ENCODE measurements at places on chromosomes 1 and 21.

- no peak for DNase-seq
Observed at GRCh38 chr1:36400514-36400824, 2.8 kb upstream of the LSM10 start.

GRCh38 chr1:166391279-166392066 is 224.7 kb upstream of the FAM78B start:
- no peak for DNase-seq

- no peak for DNase-seq
Observed at GRCh38 chr1:35448344-35448801, 108.8 kb downstream of the KIAA0319L start.

- DNase-seq, result no peak
Observed at GRCh38 chr1:6538956-6539355, 15.4 kb downstream of the NOL9 start.

GRCh38 chr1:44810101-44810761 is 1.9 kb downstream of the BTBD19 start:
- no peak for DNase-seq

DNA sequence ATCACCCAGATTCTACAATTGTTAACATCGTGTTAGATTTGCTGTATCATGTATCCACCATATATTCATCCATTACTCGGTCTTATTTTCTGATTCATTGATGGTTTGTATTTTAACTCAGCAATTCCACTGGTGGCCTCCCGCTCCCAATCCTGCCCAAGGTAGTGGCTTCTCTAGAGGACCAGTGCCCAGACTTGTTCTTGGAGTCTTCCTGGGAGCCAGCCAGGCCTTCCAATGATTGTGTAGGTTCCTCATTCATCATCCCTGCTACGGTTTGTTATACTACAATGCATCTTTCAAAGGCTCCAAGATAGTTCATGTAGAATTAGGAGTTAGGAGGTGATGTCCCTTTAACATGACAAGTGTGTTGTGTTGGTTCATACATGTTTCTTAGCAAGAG is 451.1 kb downstream of the SETD4 start:
- DNase-seq, result no peak

GRCh38 chr1:94095744-94096469 is 25.0 kb downstream of the ABCA4 start:
- DNase-seq, result no peak

- DNase-seq, result no peak
Observed at GRCh38 chr1:77539519-77540142, 142.8 kb downstream of the ZZZ3 start.

DNA sequence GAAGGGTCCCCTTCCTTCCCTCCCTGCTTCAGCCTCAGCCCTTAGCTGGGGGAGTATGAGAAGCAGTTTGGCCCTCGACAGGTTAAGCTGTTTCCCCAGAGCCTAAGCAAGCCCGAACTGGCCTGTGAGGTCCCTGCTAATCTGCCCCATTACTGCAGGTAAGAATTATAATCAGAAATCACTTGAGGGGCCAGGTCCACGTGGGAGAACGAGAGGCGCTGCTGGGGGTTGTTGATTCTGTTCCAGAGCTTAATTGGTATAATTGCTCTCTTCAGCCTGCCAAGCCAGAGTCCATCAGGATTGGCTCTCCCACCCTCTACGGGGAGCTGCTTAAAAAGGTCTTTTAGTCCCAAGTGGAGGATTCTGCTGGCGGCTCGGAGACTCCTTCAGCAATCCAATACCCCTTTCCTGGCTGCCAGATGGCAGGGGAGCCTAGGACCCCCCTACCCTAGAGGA is 70.8 kb downstream of the UBE2T start:
- DNase-seq, result no peak

DNA sequence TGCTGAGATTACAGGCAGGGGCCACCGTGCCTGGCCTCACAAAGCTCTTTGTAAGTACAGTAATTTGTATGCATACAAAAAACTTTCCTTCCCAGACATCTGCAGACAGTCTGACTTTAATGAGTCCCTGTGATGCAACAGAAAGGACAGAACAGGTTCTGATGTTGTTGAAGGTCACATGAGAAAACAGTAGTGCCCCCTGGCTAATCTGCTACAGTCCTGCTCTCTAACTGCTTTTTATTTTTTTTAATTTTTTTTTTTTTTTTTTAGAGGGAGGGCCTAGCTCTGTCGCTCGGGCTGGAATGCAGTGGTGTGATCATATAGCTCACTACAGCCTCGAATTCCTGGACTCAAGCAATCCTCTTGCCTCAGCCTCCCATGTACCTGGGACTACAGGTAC is 36.7 kb downstream of the ACBD3 start:
- no peak for DNase-seq

GRCh38 chr1:111179968-111180533 is 20.4 kb downstream of the DENND2D start:
- no peak for DNase-seq

- no peak for DNase-seq
Observed at GRCh38 chr1:201501144-201501543, 5.8 kb downstream of the CSRP1 start.

DNA sequence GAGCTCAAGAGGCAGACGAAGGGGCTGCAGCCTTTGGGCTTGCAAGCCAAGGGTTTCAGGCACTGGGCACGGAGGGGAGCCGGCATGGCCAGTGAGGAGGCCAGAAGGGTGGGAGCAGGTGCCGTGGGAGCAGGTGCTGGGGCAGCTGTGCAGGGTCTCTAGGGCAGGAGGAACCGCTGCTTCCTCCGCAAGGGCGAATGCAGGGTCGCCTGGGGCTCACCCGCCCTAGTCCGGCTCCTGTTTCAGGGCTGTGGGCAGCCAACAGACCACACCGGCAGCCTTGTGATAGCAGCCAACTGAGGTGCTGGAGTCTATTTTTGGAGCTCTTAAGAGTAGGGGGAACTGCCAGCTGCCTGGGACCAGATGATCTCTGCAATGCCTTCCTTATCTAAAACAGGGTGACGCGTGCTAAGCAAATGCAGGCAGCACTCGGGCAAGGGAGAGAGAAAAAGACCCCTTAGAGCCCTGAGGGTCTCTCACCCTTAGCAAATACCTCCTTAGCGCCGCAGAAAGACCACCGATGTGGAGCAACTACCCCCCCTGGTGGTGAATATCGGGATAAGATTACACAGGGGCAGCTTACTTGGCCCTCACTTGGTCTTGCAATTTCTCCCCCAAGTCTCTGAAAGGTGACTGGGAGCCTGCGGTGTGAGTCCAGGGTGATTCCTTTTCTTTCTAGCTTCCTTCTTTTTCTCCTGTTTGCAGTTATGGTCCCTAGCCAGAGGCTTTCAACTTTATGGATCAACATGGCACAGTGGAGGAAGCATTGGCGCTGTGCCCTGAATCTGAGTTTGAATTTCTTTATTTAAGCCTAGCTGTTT is 20.7 kb upstream of the MAPKAPK2 start:
- DNase-seq, result no peak

DNA sequence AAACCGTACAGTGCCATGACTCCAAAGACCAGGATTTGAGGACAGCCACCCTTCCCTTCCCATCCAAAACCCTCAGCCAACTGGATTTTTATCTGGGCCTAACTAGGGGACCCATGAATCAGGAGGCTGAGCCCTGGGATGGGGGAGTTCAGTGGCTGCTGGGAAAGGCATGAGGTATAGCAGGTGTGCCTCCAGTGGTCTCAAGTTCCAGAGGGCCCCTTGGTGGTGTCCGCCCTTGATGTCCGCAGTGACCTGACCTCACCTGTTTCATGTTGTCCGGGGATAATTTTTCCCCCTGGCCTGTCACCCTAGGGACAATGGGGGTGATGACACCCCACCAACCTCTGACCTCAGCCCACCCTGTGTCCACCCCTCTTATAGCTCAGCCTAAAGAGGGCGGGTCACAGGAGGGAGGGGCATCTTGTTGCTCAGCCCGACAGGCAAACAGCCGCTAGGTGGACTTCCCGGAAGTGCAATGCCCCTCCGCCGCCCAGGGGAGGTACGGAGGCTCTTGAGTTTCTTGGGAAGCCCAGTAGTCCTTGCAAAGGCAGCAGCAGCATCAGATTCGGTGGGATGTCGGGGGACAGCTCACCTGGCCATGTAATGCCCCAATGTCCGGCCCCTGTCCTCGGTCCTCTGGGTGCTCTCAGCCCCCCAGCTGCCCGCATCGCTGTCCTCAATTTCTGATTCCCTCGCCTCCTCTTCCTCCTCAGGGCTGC is 13.8 kb upstream of the IL22RA1 start:
- DNase-seq, result no peak

DNA sequence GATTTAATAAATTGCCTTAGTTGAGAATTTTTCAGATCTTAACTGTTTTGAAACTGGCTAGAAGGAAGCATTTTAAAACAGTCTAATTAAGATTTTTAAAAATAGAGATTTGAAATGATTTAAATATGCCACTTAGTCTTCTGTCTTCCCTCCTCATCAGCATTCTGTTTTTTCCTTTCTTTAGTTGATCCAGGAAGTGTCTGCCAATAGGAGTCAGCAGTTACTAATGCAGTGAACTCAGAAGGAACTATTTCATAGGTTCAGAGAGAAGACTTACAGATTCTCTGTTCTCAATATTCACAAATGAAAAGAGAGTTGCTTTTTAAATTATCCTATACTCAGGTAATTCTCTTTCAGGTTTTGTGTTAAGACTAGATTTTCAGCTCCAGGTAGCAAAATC is 84.5 kb downstream of the RPS6KC1 start:
- no peak for DNase-seq

Measured in esophagus squamous epithelium (tissue), 5 donors.